ENCODE measurements at places on chromosomes 1 and 21. TPM values are rescaled to one million over a fixed set of nuclear protein-coding genes. Genes with fewer than 3 reads are reported as not detected.

DNA sequence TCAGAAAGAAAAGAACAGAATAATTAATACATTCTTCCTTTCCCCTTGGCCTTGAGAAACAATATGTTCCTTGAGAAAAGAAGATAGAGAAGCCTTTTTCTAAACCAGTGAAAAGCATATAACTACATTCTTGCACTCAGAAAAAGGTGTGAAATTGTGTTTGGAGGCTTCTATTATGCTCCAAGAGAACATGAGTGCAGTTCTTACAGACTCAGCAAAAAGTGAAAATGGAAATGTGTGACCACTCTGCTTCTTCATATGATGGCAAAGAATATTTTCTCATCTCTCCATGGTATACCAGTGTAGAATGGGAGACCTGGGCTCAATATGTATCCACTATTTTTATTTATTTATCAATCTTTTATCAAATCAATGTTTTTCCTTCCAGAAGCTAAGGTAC, 43.2 kb downstream of the ALG14 start:
- no peak for DNase-seq

DNA sequence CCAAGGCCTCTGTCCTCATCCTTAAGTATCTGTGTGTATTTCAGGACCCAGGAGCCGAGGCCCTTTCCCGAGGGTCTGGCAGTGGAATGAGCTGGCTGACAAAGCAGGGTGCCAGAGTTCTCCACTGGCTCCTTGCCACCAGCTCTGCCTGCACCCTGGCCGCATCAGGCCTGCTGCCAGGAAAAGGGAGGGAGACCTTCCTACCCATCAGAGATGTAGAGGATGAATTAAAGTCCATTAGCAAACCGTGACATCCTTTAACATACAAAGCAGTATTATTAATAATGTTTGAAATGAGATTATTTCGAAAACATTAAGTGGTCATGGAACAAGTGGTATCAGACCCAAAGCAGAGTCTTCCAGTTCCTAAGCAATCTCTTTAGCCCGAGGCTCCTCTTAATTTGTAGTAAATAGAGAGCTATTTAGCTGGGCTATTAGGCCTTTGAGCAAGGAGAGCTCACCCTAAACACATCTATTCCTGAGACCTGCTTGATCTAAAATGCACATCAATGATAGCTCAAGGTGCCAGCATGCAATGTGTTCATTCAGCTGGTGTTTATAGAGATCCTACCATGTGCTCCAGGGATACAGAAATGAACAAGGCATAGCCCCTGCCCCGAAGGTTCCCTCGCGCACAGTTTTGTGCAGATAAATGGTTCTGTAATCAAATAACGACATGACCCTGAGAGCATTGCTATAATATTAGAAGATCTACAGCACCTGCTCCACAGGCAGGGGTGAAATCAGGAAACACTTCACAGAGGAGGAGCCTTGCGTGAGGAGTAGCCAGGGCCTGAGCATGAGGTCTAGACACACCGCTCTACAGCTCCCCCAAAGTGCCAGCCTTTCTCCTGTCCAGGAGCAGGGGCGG, 44.0 kb downstream of the FAM163A start:
- no peak for DNase-seq

- no peak for DNase-seq
These were observed 20.3 kb downstream of the MECR start for GRCh38 chr1:29210278-29211085.

- DNase-seq: no peak
These were observed 613 bp upstream of the GPATCH4 start for GRCh38 chr1:156601892-156602291.

DNA sequence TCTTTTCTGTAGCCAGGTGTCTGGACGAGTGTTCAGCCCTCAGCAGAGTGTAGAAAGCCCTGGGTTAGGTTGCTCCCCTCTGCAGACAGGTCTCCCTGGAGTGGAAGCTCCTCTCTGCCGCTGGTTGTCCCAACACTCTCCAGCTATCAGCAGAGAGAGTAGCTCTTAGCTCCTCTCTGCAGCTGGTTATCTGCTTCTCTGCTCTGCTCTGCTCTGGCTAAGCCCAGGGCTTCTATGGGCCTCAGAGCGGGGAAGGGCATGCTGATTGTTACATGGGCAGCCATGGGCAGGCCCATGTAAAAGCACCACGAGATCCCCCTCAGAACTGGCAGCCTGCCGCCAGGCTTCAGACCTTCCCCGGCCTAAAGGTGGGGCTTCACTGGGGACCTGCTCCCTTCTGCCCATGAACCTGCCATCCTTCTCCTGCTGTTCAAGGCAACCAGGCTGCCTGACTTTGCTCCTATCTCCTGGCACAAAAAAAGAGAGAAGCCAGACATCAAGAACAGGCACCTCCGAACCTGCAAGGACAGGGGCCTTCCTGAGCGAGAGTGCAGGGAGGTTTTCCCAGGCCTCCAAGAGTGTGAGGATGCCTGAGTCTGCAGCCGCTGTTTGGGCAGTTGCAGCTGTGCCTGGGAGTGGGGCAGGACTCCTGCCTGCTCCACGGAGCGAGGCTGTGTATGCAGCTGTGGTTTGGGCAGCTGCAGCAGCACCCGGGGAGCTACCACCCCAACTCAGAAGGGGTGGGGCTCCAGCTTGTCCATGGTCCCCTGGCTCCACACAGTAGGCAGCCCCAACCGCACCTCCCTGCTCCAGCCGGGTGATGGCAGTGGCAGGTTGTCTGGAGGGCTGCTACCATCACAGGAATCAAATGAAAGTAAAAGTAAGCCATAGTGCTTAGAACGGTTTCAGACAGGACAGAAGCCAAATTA, 973.7 kb downstream of the LTN1 start:
- no peak for DNase-seq

Gene RNF207
- 12.8 TPM for total RNA-seq

Gene DIRAS3
- total RNA-seq: 0.16 TPM
